ENCODE measurements at places on chromosomes 16 and 17. TPM values are rescaled to one million over a fixed set of nuclear protein-coding genes. Genes with fewer than 3 reads are reported as not detected.

DNA sequence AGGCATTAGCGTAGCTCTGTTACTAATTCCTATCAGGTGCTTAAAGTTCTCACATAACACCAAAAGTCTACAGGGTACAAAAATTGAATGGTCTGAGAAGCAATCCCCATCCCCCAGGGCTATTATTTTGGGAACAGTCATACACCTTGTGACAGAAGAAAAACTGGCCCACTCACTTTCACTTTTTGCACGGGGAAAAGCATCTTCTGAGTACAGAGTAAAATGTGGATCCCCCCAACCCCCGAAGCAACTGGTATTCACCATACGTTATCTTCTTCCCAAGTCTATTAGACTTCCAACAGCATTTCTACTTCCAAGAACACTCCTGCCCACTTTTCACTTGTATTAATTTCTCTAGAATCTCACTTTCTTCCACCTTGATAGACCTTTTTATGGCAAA is 11.8 kb downstream of the GGA3 start:
- no peak for DNase-seq

DNA sequence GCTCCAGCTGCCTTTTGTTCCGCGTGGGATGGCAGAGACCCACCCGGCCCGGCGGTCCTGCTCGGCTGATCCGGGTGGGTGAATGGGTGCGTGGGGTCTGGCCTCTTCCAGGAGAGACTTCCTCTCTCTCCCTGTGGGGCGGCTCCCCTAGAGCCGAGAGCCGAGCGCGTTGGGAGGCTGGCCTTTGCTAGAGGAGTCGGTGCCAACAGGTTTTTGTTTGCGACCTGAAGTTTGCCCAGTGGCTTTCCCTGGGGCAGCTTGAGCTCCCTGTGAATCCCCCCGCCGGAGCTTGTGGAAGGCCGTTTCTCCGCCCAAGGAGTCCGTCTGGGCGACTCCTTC is 970 bp downstream of the EPN2 start:
- DNase-seq, result no peak

DNA sequence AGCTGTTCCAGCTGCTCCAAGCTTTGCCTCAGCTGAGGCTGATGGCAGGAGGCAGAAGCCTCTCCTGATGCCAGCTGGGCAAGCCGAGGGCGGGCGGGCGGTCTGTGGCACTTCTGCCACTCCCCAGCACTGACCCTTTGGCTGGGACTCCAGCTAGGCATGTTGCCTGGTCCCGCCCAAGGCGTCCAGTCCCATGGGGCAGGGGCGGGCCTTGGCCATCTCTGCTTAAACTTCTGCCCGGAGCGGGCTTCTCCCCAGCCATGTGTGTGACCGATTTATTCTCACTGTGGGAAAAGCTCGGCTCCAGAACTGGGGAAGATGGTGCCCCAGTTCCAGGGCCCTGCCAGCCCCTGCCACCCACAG is 349.1 kb downstream of the SEC14L1 start:
- DNase-seq, result no peak

DNA sequence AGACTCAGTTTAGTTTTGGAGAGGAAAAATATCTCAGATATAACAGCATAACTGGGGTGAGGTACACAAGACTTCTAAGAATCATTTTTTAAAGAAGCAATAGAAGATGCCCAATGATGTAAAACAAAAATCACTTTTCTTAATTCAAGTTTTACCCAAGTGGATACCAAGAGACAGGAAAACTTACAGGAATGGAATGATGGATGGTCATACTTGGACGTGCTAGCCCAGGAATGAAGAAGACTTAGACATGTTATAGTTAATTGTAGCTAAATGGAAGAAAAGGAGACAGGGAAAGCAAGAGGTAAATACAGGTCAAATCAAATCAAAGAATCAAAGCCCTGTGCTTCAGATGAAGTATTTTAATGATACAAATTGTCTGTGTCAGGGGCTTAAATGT is 312.7 kb upstream of the KCNJ16 start:
- no peak for DNase-seq

GRCh38 chr16:2213817-2214718 is 572 bp downstream of the PGP start:
- DNase-seq, result no peak

The TNFSF13 gene
- 1.2 TPM for polyA plus RNA-seq

- no peak for DNase-seq
These were observed 485.6 kb downstream of the NPIPA7 start for GRCh38 chr16:16864536-16864935.

The KRTAP3-3 gene
- polyA plus RNA-seq, result not detected

Measured in naive thymus-derived CD8-positive, alpha-beta T cell (primary cell).